ENCODE measurements at places on chromosomes 16 and 17. TPM values are rescaled to one million over a fixed set of nuclear protein-coding genes. Genes with fewer than 3 reads are reported as not detected.

GRCh38 chr17:43871946-43872690 is 25.1 kb downstream of the CD300LG start:
- DNase-seq = no peak

- no peak for DNase-seq
These were observed 4.4 kb downstream of the GGA2 start for GRCh38 chr16:23505671-23506605.

DNA sequence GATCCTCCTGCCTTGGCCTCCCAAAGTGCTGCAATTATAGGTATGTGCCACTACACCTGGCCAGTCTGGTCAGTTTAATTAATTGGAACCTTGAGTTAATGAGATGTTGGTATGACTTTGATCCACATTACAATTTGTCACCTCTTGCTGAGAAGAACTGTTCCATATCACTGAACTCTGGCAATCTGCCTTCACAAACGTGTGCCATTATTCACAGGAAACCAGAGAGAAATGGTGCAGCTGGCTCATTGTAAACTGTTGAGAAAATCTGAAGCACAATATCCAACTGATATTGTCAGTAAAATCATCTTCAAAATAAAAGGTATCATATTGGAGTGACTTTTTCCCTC is 39.3 kb upstream of the YPEL2 start:
- no peak for DNase-seq

GRCh38 chr16:70630960-70631745 is 15.2 kb upstream of the IL34 start:
- DNase-seq = no peak

GRCh38 chr17:81978524-81979298 is 1.3 kb downstream of the ASPSCR1 start:
- DNase-seq = no peak

Gene CCL11
- not detected for total RNA-seq

Gene SLC52A1
- 0.12 TPM for total RNA-seq

Gene KRT24
- not detected for total RNA-seq

Gene STX1B
- 0.27 TPM for total RNA-seq

Data from T-helper 17 cell (primary cell).